HS-27A (cell line): ENCODE measurements at places on chromosomes 13 and 19.

DNA sequence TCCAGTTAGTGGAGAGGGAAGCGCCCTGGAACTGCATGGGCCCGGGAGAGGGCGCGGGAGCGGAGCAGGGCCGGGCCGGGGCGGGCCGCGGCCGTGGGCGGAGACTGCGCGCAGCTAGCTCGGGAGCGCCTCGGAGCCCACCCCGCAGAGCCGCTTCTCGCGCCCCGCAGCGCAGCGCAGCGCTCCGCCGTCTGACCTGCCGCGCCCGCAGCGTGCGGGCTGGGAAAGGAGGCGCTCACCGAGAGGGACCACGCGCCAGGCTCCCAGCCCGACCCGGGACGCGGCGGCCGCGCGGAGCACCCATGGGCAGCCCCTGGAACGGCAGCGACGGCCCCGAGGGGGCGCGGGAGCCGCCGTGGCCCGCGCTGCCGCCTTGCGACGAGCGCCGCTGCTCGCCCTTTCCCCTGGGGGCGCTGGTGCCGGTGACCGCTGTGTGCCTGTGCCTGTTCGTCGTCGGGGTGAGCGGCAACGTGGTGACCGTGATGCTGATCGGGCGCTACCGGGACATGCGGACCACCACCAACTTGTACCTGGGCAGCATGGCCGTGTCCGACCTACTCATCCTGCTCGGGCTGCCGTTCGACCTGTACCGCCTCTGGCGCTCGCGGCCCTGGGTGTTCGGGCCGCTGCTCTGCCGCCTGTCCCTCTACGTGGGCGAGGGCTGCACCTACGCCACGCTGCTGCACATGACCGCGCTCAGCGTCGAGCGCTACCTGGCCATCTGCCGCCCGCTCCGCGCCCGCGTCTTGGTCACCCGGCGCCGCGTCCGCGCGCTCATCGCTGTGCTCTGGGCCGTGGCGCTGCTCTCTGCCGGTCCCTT, at the start of gene MLNR:
TSS of gene MLNR (plus strand) at position 303 of the 820 bp plus-strand sequence. CDS start at position 303, 0 bp downstream.
- DNase-seq, result no peak

DNA sequence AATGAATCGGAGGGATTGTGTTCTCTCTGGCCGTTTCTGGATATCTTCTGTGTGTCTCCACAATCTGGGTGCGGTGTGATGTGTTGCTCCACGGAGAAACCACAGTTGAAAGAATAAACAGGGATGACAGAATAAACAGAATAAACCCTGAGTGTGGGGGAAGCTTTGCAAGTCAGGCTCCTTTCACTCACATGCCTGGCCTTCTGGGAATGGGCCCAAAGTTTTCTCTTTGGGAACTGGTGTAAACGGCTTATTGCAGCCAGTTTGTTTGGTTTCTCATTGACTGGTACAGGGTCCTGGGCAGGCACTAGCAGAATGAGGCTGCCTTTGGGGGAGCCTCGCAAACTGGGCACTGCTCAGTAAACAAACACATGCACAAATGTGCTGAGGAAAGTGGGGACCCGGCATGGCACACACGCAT, 324.7 kb downstream of the DLEU7 start:
- DNase-seq, result no peak

DNA sequence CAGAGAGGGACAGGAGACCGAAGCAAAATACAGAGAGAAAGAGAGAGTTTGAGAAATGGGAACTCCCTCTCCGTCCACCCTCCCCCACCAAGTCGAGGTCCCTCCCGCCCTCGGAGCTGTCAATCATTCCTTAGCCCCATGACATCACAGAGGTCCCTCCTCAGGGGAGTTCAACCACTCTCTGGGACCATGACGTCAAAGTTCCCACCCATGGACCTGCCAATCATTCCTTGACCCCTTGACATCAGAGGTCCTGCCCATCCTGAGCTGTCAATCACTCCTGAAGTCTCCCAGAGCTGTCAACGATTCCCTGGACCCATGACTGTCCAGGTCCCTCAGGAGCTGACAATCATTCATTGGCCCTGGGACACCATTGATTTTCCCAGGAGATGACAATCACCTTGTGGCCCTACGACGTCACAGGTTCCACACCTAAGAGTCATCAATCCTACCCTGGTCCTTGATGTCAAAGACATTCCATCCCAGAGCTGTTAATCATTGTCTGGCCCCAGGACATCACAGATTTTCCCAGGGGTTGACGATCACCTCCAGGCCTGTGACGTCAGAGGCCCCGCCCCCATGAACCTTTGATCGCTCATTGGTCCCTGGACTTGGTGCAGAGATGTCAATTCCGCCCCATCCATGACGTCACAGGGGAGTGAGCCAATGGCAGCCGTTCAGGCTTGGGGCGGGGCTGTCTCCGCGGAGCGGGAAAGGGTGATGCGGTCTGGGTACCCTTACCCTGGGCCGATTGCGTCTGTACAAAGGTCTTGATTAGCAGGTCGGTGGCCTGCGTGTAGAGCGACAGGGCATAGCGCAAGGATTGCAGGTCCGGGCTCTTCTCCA, 61.7 kb downstream of the COLGALT1 start:
- no peak for DNase-seq

DNA sequence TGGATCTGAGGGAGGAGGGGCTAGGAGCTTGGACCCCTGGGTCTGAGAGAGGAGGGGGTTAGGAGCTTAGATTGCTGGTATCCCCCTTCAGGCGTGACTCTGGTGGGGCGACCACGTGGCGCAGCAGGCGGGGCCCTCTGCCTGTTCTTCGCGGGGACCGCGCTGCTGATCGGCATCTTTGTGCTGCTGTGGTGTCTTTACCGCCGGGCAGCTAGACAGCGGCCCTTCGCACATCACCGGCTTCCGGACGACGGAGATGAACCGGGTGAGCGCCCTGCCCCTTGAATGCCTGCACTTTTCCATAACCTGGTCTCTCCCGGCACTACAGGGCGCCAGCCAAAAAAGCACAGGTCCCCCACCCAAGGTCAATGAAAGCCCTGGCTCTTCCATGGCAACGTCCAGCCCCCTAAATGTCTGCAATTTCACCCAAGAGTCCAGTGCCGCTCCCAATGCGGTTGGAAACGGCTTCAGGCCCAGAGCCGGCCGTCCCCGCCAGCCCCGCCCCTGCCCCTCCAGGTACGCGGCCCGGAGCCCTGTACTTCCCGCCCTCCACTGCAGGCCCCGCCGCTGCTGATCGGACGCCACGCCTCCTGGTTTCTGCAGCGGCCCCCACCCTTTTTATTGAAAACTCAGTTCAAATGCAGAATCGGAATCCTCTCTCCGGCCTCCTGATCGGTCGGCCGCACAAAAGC, 2.8 kb downstream of the GFY start:
- DNase-seq, result no peak

GRCh38 chr13:48849515-48849914, 126.2 kb upstream of the FNDC3A start:
- DNase-seq, result no peak

GRCh38 chr13:59587971-59588716, 575.6 kb downstream of the DIAPH3 start:
- DNase-seq, result no peak
